ENCODE measurements at places on chromosomes 6 and 20.

- no peak for DNase-seq
Observed at GRCh38 chr6:24766680-24767462, 7.9 kb upstream of the GMNN start.

GRCh38 chr20:53069132-53069531 is 97.0 kb downstream of the TSHZ2 start:
- no peak for DNase-seq

DNA sequence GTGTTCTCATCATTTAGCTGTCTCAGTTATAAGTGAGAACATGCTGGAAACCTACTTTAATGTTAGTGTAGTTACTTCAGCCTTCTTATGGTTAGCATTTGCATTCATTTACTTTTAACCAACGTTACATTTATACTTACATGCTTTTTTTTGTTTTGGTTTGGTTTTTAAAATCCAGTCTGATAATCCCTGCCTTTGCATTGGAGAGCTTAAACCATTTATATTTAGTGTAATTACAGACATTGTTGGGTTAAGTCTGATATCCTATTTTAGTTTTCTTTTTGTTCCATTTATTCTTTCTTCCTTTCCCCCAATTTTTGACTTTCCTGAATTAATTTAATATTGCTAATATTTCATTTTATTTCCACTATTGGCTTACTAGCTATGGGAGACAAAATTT is 70.2 kb downstream of the AIG1 start:
- no peak for DNase-seq

GRCh38 chr20:61940976-61941720 is 124.5 kb downstream of the TAF4 start:
- DNase-seq: no peak

DNA sequence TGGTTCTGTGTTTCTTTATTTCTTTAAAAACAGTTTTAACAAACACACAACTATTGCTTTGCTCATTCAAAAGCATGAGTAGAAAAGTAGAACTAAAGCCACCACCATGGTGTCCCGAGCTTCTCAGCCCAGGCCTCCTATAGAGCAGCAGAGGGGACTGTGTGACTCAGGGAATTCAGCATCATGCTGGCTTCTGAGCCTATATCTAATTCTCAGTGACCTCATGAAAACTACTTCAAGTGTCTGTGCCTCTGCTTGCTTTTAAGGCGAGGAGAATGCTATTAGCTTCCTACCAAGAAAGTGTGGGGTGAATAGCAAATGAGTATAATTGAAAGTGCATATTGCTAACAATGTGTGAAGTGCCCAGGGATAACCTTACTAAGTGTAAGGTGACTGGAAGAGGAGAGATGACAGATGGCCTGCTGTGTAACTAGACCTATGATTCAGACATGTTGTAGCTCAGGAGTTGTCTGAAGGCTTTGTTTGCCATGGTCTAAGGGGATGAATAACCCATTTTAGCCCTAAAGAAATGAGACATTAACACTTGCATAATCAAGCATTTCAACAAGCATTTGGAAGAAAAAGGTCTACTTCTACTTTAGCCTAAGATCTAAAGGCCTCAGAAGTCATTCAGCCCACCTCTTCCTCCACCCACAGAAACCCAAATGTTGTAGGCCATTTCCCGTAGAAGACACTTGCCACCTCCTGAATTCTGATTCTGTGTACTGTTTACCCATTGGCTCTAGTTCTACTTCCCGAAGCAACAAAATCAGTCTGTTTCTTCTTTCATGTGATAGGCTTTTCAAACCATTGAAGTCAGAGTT is 121.5 kb upstream of the ARG1 start:
- DNase-seq: no peak

DNA sequence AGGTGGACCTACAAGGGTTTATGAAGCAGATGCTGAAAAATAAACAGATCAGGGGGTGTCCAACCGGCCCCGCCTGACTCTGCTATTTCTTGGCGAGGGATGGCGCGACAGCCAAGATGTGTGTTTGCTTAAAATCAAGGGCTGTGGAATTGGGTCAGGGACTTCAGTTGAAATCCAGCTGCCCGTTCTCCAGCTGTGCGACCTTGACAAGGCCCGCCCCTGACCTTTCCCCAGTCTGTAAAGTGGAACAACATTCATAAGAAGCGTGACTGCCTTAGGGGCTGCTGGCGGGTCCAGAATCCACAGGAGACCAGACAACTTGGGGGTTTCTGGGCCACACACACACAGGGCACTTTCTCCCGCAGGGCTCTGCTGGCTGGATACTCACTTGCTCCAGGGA is 517.5 kb downstream of the PREX1 start:
- DNase-seq: no peak

DNA sequence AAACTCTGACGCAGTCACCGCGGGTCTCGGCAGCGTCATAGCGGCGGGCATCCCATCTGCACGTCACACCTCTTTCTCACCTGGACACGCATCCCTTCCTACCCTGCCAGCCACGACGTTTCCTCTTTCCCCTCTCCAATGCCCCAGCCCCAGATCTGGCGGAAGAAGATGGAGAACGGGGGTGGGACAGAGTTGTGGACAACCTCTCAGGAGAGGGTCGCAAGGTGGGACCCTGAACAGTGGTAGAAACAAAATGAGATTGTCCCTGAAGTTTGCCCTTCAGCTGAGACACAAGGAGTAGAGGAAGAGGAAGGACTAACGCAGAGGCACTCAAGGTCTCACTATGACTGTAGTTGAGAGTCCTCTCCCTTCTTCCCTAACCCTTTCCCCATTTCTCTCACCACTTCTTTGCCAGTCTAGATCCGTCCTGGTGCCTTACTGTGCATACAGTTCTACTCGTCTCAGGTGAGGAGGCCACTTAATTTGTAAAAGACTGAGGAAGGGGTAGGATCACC is 562 bp downstream of the TRIM39 start:
- no peak for DNase-seq

DNA sequence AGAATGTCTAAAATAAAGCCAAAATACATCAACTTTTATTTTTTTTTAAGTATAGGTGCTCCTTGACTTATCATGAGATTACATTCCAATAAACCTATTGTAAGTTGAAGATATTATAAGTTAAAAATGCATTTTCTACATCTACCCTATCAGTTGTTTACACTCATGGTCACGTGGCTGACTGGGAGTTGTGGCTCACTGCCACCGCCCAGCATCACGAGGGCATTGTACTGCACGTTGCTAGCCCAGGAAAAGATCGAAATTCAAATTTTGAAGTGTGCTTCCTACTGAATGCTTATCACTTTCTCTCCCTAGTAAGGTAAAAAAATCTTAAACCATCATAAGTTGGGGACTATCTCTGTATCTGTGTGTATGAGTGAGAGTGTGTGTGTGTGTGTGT is 126.6 kb upstream of the RIN2 start:
- DNase-seq: no peak

- DNase-seq: no peak
Observed at GRCh38 chr6:101444717-101445116, 51.2 kb downstream of the GRIK2 start.

GRCh38 chr6:72832271-72832670 is 210.4 kb downstream of the KCNQ5 start:
- DNase-seq: no peak

DNA sequence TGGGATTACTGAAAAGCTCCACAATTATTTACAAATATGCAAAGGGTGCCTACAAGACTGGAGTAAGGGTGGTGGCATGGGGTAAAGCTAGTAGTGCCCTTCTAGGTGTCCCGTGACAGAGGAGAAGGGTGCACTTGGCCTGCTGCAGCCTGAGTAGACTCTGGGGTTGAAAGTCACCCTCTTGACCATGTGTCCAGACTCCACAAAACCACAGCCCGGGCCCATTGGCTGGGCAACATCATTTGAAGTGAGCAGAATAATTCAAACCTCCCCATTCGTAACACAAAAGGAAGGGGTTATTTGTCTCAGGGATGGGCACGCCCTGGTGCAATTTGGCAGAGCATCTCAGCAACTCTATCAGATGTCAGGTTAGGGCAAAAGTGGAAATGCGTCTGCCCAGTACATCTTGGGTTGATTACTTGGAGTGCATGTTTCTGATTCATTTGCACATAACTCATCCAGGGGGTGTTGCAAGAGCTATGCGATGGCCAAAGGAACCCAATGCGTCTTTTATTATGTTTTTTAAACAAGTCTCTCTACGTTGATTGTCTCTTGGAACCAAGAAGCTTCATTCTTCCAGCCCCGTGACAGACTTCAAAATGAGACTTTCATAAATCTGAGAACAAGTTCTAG is 56.7 kb downstream of the ISM1 start:
- no peak for DNase-seq

DNA sequence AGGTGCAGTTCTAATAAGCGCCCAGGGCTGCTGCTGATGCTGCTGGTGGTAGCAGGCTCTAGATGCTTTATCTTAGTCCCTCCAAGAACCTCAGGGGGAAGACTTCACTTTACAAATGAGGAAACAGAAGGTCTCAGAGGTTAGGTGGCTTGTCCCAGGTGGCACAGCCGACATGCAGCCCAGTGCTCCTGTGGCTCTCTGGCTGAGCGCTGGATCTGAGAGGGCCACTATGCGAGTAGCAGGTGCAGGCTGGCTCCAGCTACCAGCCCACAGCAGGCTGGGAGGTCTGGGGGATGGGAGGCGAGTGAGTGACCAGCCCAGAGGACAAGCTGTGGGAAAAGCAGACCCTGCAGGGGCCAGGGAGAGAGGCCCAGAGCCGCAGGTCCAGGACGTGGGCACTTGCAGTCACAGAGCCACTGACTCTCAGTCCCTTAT is 90.9 kb downstream of the PRND start:
- DNase-seq: no peak

- no peak for DNase-seq
Observed at GRCh38 chr20:17281478-17281877, 54.6 kb downstream of the PCSK2 start.

- DNase-seq: no peak
Observed at GRCh38 chr6:129774697-129775447, 64.9 kb upstream of the ARHGAP18 start.

DNA sequence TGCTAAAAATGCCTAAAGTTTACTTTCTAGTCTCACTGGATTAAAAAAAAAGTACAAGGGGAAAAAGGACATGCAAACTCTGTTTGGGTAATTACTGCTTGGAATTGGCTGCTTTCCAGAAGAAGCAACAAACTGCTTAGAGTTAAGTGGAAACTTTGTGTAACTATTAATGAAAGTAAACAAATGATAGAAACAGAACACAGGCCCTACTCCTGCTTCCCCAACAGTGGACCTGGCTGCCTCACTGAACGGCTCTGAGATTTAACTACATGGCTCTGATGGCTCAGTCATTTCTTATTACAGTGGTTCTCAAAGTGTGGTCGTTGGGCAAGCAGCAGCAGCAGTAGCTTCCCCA is 108.5 kb downstream of the MAN1A1 start:
- no peak for DNase-seq

DNA sequence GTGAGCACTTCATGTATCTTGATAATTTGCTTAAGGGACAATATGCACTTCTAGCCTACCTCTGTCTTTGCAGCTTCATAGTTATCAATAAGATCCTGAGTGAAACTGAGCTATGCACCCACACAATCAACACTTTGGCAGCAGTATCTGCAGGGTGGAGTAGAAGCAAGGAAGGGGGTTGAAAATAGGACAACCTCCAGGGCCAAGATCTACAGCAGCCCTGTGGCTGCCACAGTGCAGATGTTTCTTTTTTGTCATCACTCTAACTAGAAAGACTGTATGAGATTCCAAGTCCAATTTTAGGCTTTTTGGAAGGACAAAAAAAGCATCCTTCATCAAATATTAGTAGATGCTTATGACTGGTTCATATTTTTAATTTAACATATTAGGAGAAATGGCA is 336.1 kb upstream of the CITED2 start:
- no peak for DNase-seq

DNA sequence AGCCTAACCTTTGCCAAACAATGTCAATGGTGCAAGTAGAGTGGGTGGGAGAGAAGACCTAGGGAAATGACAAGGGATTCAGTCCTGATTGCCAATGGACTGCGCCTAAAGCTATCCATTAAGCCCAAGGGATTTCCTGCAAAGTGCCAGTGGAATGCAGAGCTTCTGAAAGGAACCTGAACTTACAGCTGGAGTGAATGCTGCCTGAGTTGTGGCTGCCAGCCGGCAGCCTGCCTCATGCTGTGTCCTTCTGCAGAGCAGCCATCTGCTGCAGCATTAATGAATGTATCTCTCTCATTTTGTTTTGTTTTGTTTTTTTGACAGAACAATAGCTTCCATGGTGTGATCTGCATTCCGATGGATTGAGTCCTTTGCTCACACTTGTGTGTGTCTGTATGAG is 44.7 kb downstream of the SLC35F1 start:
- no peak for DNase-seq

DNA sequence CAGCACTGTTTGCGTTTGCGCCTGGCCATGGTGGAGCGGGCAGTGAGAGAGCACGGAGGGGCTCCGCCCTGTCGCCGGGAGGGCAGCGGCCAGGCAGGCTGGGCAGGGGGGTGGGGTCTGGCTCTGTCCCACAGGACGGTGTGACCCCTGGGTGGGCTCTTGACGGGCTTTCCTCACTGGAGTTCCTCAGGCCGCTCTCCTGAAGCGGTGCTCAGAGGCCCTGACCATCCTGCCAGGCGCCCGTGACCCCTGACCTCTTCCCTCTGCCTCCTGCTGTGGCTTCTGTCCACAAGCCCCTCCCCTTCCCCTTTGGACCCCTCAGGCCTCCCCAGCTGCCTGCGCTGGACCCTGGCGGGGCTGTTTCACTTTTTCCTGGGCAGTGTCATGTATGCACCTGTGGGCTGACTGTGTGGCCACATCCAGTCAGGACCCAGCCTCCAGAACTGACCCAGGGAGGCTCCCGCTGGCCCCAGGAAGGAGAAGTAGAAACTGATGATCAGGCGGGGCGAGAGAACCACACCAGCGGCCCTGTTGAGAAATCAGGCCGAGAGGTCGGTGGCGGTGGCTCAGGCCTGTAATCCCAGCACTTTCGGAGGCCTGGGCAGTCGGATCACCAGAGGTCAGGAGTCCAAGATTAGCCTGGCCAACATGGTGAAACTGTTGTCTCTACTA is 1.2 kb downstream of the OGFR start:
- no peak for DNase-seq

DNA sequence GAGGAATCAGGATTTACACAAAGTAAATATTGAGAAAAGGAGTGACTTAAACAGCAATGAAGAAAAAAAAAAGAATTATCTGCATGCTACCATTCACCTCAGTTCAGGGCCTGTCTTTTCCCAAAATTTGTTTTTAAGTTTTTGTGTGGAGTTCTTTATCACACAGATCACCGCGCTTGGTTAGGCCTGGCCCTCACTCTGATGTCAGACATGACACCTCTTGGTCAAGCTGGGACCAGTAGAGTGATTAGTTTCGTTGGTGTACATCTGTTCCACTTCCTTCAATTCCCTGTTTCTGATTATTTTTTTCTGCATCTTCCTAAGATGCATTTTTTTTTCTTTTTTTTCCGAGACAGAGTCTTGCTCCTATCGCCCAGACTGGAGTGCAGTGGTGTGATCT is 34.9 kb upstream of the HIVEP1 start:
- DNase-seq: no peak

Measured in stimulated activated CD8-positive, alpha-beta memory T cell treated with anti-CD3 and anti-CD28 coated beads, Interleukin-2, amount 100 ng/mL, for 1 hour (primary cell).